Occipital lobe (tissue), 3 donors: ENCODE measurements at places on chromosomes 7 and 10.

DNA sequence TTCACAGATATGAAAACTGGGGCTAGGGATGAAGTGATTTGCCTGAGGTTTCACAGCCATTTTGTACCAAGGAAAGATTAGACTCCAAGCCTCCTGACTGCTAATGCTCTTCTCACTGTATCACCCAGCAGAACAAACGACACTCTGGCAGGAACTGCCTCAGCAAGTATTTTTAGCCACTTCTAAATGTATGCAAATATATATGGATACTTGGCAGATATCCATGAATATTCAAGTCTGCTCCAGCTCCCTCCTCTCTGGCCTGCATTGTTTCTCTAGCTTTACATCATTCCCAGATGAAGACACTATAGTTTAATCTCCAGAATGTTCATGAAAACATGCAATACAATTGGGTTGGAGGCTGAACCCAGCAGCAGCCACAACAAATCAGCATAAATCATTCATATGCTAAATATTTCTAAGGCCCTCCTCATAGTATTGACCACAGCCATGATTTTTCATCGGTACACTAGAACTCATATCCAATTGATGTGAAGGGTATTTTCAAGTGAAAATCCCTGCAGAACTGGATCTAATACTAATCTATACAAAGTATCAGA is 65.5 kb downstream of the HPSE2 start:
- DNase-seq: no peak

DNA sequence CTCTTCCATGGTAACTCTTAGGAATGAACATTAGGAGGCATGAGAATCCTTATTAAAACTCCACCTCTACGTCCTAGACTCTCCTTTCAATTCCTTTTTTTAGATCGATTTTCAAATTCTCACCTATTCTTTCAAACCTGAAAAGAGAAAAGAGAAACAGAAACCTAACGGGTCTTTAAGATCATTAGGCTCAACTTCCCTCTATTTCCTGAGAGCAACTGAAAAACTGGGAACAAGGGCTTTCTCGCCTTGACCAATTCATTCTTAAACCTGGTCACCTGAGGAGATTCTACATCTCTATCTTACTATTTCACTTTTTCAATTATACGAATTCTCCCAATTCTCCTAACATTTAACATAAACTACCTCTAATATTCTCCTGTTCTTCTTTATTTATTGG is 2.8 kb downstream of the TFEC start:
- DNase-seq: no peak

DNA sequence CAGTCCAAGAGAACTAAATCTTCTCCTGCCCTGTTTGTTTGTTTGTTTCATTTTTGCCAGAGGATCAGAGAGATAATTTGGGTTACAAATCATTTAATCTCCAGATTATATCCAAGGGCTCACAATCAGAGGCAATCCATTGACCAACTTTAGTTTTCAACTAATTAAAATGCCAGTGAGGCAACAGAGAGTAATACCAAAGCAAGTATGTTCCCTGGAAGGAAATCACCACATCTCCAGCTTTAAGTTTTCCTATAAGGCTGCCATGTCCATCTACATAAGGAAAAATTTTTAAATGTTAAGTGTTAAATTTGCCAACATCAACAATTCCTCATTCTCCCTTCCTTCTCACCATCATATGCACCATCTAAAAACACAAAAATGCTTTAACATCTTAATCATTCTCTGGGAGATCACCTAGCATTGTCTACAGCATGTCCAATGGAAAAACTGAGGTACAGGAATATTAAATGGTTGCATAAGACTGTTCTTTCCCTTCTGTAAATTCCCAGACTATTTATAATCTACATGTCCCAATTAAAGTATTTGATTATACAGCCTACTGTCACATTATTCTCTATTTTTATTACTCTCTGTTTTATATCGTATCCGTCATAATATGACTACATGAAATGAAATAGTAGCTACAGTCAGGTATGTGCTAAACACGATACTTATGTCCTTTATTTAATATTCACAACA is 14.1 kb downstream of the USP54 start:
- DNase-seq: no peak

- no peak for DNase-seq
Measured at GRCh38 chr10:79244068-79244442, 103.2 kb upstream of the PPIF start.

DNA sequence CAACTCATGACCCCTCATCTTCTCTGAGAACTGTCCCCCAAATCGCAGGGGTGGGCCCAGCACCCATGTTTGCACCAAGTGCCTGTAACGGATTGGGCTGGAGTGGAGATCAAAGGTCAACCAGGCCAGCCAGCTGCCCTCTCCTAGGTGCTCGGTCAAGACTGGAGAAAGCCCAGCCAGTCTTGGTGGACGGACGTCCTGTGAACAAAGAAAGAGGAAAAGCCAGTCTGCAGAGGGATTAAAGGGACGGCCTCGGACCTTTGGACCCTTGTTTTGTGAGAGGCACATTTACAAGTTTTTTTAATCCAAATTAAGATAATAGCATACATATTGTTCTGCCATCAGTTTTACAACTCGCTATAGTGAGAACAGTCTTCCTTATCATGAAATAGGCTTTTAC is 31.7 kb upstream of the GALNTL5 start:
- no peak for DNase-seq

- no peak for DNase-seq
Measured at GRCh38 chr7:129969881-129970446, 17.2 kb upstream of the UBE2H start.

DNA sequence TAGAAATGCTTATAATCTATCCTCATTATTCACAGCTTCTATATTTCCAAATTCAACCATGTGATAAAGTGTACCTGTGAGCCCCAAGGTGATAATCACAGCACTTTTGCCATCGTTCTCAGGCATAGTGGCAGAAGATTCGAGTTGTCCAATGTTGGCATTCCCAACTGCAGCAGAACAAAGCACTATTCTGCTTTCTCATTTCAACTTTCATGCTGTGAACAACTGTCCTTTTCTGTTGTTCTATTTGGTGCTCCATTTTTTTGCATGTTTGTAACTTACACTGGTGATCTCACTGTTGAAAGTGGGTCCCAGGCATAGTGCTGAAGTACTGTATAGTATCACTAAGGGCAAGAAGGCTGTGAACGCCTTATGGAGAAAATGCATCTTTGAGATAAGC is 438.2 kb downstream of the PAXIP1 start:
- no peak for DNase-seq

- no peak for DNase-seq
Measured at GRCh38 chr7:40720416-40720815, 585.6 kb downstream of the SUGCT start.

DNA sequence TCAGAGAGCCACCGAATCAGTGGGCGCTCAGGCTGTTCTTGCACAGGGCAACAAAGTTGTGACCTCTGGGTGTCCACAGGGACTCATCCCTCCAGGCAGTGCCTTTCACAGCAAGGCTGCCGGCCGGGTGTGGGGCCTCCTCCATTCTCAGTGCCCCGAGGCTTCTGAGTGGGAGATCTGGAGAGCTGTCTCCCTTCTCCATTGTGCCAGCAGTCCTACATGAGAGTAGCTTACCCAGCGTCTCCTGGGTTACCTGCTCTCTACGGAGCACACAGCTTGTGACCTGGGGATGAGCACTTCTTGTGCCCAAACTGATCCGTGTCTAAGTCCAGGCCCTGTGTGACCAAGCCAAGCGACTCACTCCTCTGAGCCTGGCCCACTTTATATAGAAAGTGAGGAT is 240.9 kb upstream of the GRB10 start:
- no peak for DNase-seq

- no peak for DNase-seq
Measured at GRCh38 chr10:124000792-124001201, 92.6 kb downstream of the CHST15 start.

- DNase-seq: no peak
Measured at GRCh38 chr7:128150223-128150865, 90.7 kb upstream of the LEP start.
